ENCODE measurements at places on chromosomes 12 and 14. TPM values are rescaled to one million over a fixed set of nuclear protein-coding genes. Genes with fewer than 3 reads are reported as not detected.

GRCh38 chr14:54446161-54446693 is 5.1 kb upstream of the CNIH1 start:
- DNase-seq: peak; percentile 71

DNA sequence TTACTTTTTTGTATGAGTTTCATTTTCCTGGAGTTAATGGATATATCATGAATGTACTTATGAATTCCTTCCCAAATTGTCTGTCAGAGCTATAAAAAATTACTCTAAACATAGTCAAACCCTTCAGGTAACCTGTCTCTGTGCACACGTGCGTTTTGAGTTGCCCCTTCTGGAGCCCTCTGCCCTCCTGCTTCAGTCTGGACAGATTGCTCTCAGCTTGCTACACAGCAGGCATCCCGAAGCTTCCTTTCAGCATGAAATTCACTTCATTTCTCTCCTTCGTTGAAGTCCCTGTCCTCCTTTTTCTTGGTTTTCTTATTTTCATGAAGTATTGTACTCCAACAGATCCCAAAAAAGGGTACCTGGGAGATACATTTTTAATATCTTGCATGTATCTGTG is 47.3 kb downstream of the FNTB start:
- no peak for DNase-seq

- no peak for DNase-seq
Measured at GRCh38 chr14:99540196-99541032, 59.2 kb downstream of the CCNK start.

- no peak for DNase-seq
Measured at GRCh38 chr12:29578731-29579130, 81.2 kb upstream of the OVCH1 start.

DNA sequence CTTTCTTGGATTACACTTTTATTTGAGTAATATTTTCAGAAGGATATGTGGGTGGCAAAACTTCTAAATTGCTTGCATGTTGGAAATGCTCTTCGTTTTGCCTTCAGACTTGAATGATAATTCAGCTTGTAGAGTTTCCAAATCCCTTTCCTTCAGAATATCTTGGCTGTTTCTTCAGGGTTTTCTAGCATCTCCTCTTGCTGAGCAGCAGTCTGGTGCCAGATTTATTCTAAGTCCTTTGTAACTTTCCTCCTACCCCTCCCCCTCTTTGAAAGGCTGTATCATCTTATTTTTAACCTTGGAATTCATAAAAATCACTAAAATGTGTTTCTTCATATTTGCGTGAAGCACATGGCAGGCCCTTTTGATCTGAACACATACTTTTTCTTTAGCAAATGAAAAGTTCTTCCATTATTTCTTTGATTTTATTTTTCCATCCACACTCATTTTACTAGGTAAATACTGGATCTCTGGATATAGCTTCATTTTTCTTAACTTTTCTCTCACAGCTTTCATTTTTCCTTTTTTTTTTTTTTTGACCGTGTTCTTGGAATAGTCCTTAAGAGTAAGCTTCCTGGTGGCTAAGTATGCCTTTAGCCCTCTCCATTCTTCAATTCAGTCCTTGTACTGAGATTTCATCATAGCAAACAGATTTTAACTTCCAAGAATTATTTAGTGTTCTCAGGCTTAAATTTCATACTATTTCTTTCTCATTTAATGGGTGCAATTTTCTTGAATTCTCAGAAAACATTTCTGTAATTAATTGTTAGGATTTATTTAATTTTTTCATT is 102.0 kb downstream of the SLC38A4 start:
- no peak for DNase-seq

DNA sequence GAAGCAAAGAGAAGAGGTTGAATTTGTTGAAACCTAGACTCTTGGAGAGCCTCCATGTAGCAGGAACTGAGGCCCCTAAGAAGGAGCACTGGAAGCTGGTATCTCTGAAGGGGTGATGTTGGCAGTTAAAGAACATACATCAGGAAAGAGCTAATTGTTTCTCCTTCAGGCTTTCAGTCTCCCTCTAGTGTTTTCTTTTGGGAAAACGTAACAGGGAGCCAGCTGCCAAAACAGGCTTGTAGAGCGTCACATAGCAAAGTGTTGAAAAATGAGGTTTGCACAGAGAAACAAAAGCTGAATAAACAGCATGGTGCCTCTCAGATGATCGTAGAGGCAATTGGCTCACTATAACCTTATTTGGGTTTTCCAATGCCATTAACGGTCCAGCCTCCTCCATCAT is 46.9 kb upstream of the CAND1 start:
- no peak for DNase-seq

- no peak for DNase-seq
Measured at GRCh38 chr12:88570103-88570502, 10.2 kb downstream of the KITLG start.

DNA sequence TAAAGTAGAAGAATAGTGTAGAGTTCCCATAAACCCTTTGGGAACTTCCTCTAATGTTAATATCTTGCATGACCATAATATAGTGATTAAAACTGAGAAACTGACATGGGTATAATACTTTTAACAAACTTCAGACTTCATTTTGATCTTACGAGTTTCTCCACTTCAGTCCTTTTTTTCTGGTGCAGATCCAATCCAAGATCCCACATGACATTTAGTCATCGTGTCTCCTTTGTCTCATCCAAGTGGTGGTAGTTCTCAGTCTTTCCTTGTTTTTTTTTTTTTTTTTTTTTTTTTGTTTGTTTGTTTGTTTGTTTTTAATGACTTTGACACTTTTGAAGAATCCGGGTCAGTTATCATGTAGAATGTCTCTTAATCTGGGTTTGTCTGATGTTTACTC is 179.2 kb downstream of the CACNA1C start:
- DNase-seq: no peak

- DNase-seq: no peak
Measured at GRCh38 chr14:34628681-34629135, 1.2 kb downstream of the SNX6 start.

- DNase-seq: no peak
Measured at GRCh38 chr14:99857551-99857950, 64.3 kb downstream of the EML1 start.

DNA sequence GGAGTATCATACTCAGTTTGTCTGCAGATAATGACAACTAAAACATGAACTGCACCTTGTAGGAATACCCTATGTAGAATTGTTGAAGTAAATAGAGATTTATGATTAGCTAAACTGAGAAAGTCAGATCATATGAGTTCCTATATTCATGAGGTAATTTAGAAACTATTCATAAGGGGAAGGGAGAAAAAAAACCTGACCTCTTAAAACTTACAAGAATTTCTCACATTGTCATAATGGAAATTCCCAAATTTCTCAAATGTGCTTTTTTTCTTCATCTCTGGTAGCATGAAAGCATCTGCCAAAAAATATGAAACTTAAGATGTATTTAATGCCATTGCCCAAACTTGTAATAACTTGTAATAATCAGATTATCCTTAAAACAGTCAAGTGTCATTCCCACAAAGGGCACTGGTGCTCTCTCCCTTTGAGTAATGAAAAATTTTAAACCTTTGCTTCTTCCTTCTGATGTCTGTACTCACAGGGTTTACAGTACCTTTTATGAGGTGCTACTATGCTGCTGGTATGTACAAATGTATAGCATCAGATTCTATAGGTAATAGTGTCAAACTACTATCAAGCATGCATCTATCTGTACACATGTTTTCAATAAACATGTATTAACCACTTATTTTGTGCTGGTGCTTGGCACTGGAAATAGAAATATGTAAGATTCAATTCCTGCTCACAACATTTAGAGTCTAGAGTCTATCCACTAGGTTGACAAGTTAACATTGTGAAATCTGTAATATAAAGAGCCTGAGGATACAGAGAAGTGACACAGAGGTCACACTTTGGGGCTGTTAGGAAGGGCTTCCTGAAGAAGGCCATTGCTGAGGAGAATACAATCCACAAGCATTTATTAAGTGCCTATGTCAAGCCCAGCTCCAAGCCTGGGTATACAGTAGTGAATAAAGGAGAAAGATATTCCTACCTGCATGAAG is 17.4 kb upstream of the DRAM1 start:
- no peak for DNase-seq

DNA sequence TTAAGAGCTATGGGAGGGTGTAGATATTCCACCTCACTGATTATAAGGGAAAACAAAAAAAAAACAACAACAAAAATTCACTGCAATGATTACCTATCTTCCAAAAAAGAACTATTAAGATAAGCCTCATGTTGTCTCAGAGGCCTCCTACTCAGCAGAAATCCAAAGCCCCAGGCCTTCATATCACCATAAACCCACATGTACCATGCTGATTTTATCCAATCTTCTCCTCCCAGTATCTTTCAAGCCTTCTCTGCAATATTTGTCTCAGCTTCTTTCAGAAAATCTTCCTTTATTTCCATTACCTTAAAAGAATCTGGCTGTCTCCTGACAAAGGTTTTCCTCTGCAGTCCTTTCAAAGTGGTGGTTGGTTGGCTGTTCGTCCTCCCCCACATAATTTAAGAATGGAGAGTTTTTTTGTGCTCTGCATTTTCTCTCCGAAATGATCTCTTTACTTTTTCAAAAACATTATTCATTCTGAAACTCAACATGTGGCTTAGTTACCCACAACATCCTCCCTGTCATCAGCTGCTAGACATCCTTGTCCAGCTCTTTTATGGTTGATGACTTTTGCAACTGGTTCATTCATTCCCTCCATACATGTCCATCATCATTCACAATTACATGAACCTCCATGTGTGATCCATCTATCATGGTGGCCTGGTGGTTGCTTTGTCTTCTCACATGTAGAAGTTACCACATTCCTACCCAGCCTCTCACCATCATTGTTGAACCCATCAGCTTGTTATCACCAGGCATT is 2.9 kb upstream of the EPYC start:
- no peak for DNase-seq

GRCh38 chr14:38866461-38866860 is 236.6 kb downstream of the SEC23A start:
- no peak for DNase-seq

DNA sequence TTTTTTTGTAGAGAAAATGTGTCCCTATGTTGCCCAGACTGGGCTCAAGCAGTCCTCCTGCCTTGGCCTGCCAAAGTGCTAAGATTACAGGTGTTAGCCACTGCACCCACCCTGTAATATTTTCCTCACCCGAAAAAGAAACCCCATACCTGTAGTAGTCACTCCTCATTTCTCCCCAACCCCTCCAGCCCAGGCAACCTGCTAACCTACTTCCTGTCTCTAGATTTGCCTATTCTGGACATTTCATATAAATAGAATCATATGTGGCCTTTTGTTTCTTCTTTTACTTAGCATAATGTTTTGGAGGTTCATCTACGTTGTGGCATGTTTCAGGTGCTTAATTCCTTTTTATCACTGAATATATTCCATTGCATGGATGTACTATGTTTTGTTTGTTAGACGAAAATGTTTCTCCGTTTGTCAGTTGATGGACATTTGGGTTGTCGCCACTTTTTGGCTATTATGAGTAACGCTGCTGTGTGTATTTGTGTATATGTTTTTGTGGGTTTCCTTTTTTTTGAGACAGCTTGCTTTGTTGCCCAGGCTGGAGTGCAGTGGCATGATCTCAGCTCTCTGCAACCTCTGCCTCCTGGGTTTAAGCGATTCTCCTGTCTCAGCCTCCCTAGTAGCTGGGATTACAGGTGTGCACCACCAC is 6.2 kb downstream of the ANKRD13A start:
- no peak for DNase-seq

- no peak for DNase-seq
Measured at GRCh38 chr12:1877169-1877878, 41.1 kb downstream of the CACNA2D4 start.

DNA sequence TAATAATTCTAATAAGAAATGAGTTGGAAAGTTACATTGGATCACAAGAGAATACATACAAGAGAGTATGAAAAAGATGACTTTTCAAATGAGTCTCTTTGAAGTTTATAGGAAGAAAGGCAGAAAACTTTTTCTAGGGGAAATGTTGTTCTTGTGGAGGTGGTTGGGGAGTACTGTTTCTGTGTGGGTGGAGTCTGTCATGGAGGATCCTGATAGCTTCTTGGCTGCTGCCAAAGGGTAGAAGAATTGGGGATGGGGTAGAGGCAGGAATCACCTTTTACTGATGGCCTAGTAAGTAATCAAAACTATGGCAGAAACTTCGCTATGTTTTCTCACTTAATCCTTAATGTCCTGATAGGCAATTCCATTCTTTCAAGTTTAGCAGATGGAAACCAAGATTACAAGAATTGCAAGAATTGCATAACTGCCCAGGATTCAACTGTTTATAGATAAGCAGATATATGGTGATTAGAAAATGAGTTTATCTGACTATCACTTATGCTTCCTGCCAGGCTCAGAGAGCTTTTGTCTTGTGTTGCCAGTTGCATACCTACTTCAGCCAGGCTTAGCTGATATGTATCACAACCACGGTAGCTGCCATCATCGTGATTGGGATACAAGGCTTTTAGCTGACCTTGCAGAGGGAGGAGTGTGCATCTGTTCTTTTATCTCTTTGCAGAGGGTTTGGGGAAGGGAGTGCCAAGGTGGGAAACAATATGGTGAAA is 463.9 kb downstream of the TMTC2 start:
- no peak for DNase-seq

DNA sequence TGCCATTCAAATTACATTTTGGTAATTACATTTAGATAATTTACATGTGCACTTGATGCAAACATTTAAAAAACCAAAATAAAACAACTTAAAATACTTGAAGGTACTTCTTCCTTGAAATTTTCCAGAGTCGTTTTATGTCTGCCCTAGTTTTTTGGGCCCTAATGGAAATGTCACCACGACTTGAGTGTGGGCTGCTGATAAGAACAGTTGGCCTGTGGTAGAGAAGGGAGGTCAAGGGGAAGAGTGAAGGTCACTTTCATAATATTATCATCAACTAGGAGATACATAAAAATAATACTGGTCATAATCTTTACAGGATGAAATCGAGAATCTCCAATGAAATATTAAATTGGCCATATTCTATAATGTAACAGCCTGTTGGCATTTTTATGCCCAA is 23.1 kb downstream of the ZDHHC17 start:
- no peak for DNase-seq

GRCh38 chr14:99479906-99480869 is at the start of gene SETD3:
Gene SETD3 (minus strand): TSS chr14:99480859. CDS start chr14:99465805, 15,054 bp downstream.
- DNase-seq: peak; percentile 81

The METAP2 gene
- 65.8 TPM for total RNA-seq

The VRTN gene
- total RNA-seq: not detected

The DYNLL1 gene
- total RNA-seq: 431 TPM

The CEP290 gene
- 37.4 TPM for total RNA-seq

The MDGA2 gene
- not detected for total RNA-seq

The A2M gene
- total RNA-seq: 942 TPM

The KDM2B gene
- total RNA-seq: 22.9 TPM

The PPP1R1A gene
- total RNA-seq: 21.4 TPM

The LALBA gene
- not detected for total RNA-seq
